ENCODE measurements at places on chromosomes 5 and 9.
A peak's percentile ranks its signal among the peaks of the same experiment; 100 is the strongest.

DNA sequence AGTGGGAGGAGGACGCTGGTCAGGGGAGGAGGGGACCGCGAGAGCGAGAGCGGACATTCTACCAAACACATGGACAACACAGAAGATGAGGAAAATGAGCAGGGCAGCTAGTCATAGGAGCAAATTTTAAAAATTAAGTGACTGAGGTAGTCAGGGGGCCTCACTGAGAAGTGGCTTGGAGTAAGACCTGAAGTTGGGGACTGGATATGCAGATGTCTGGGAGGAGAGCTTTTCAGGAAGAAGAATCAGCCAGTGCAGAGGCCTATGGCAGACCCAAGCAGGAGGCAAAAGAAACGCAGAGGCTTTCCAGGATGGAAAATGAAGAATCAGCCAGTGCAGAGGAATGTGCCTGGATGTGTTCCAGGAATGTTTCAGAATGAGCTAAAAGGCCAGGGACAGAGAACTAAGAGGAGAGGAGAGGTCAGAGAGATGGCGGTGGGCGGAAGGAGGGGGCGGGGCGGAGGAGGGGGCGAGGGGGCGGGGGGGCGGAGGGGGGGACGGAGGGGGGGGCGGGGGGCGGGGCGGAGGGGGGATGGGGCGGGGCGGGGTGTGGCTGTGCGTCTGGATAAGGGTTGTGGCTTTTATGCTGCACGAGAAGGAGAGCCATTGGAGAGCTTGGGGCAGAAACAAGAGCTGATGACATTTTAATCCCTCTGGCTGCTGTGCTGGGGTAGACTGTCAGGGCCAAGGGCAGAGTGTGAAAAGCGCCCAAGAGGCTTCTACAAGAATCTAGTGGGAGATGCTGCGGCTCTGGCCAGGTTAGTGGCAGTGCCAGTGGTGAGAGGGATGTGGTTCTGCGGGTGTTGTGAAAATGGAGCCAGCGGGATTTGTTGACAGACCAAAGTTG lies 129.6 kb downstream of the KCNIP1 start:
- no peak for DNase-seq

- no peak for DNase-seq
These were observed 4.5 kb upstream of the CARD19 start for GRCh38 chr9:93091453-93092081.

DNA sequence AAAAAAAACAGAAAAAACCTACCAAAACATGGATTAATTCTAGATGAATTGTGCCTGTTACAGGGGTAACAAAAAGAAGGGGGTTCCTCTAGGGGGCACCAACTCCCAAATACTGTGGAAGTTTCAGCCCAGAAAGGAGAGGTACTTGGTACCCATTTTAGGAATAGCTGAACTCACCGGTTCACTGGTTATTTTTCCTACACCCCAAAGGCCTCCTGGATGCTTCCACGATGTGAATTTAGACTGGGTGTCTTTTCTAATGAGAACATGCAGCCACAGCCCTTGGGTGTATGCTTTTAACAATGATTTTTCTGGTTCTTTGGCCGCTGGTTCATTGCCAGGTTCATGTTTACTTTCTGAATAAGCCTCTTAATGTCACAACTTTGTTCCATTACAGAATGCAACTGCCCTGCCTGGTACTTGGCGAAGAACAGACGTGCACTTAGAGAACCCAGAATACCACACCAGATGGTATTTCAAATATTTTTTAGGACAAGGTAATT lies 46.7 kb downstream of the GARNL3 start:
- DNase-seq = peak; percentile 22

GRCh38 chr9:112041536-112042243 lies 133.4 kb downstream of the SUSD1 start:
- no peak for DNase-seq

GRCh38 chr9:124349267-124349666 lies 66.0 kb downstream of the PSMB7 start:
- no peak for DNase-seq

DNA sequence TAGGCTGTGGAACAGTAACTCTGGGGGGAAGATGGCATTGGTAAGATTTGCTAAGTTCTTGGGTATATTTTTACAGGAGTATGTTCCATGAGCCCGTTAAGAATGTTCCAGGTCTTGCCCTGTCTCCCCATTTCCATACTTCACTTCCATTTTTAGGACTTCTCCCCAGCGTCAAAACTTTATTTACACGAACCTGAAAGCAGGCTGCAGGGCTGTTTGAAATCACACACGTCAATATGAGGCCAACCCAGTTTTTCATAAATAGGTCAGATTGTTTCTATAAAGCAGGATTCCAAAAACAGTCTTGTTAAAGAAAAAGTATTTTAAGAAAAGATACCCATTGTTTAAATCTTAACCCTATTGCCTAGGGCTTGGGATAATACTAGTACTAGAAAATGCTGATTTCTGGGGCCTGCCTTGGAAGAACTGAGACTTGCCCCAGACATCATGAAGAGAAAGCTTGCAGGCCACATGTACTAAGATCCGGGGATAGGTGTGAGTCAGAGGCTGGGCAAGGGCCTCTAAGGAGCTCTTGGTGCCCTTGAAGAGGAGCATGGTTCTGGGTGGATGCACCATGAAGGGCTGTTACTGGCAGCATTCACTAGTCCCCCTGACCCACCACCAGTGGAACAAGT lies 24.2 kb downstream of the TRIO start:
- DNase-seq = no peak

- DNase-seq = peak; percentile 73
These were observed 10.9 kb downstream of the RAPGEF1 start for GRCh38 chr9:131728961-131729360.

- no peak for DNase-seq
These were observed 110.7 kb downstream of the NR6A1 start for GRCh38 chr9:124660341-124660801.

DNA sequence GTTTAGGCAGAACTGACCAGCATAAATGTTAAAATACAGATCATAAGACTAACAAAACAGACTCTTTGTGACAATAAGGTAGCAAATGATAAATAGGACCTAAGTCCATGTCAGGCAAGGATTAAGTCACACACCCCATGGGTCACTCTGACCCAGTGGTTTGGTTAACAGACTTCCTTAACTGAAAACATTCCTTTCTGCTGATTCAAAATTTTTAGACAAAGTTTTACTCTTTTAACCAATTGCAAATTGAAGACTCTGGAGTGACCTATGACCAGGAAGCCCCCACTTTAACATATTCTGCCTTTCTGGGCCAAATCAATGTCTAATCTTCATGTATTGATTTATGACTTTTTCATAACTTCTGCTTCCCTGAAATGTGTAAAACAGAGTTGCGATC lies 4.9 kb upstream of the NXNL2 start:
- DNase-seq = no peak

GRCh38 chr5:84585218-84585617 lies 200.5 kb upstream of the EDIL3 start:
- DNase-seq = no peak

DNA sequence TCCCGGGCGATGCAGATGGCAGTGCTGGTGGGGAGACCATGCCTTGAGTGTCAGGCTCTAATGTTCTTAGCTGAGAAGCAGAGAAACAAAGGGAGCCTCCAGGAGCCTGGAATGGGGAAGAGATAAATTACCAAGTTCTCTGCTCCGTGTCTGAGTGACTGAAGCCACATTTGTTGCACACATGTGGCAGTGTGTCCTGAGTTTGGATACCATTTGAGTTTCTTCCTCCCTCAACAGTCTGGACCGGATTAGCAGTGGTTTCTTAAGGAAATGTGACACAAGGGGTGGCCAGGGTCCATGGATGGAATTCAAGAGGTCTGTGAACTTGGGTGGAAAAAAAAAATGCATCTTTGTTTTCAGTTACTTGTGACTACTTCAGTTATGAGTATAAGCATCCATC lies 50.7 kb upstream of the GARNL3 start:
- DNase-seq = no peak

DNA sequence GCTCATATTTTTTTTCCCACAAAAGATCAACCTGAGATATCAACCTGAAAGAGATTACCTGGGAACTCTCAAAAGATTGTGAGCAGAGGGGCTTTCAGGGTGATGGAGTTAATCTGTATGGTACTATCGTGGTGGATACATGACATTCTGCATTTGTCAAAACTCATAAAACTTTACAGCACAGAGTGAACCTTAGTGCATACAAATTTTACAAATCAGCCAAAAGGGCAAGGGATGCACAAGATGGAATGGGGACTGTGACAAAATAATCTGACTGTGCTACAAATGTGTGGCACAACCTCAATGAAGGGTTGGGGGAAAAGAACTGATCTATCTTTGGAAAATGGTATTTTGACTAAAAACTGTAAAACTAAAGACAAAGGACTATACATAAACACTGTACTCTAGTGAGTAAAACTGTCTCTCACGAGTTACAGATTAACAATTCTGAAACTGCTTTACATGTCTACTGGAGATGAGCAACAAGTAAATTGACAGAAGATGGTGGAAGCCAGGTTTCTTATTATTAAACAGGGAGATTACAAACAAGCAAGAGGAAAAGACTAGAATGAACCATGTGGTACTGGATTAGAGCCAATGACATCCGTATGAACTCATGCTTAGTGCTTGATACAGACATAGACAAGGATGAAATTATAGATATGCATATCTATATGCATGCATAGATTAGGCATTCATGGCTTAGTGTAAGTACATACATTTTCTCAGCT lies 24.8 kb upstream of the RLN1 start:
- DNase-seq = no peak

- no peak for DNase-seq
These were observed 19.1 kb downstream of the URM1 start for GRCh38 chr9:128390150-128390812.
